Thymus (tissue), 14 donors: ENCODE measurements at places on chromosomes 1 and 21.

- no peak for DNase-seq
Measured at GRCh38 chr21:24759348-24760075, 847.8 kb downstream of the MRPL39 start.

DNA sequence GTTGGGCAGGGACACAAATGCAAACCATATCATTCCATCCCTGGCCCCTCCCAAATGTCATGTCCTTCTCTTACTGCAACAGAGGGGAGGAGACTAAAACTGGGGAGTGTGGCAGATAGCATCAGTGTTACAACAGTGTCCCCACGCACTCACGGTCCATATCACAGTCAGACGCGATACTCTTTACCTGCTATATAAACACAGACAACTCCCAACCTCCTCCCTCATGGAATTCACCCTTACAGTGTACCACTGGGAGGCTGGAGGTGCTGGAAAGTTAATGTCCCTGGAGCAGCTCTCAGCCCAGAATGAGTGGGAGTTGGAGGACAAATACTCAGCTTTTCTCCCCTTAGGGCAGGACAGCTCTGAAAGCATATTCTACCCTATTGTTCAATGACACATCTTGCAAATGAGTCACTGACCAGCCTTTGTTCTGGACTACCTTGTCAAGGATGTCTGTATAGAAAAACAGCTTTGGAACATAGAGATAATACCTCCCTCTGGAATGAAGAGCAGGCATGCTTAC is 445.9 kb downstream of the SETD4 start:
- no peak for DNase-seq

DNA sequence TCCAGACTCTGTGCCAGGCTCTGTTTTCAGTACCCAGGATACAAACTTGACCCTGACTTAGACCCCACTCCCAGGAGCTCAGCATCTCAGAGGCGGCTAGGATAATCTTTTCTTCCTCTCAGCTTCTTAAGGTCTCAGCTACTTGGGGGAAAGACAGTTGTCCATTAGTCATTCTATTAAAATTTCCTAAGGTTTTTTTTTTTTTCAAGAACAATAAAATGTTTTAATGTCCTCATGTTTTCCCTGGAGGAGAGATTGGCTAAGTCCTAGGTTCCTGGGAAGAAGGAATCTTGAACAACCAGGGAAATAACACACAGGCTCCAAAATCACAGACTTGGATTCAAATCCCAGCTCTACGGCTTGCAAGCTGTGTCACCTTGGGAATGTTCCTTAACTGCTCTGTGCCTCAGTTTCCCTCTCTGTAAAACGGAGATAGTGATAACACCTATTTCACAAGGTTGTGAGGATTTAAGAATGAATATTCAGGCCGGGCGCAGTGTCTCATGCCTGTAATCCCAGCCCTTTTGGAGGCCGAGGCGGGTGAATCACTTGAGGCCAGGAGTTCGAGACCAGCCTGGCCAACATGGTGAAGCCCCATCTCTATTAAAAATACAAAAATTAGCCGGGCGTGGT is 33.0 kb downstream of the CDK18 start:
- no peak for DNase-seq

- DNase-seq = no peak
Measured at GRCh38 chr1:234601301-234602017, 8.5 kb downstream of the IRF2BP2 start.

DNA sequence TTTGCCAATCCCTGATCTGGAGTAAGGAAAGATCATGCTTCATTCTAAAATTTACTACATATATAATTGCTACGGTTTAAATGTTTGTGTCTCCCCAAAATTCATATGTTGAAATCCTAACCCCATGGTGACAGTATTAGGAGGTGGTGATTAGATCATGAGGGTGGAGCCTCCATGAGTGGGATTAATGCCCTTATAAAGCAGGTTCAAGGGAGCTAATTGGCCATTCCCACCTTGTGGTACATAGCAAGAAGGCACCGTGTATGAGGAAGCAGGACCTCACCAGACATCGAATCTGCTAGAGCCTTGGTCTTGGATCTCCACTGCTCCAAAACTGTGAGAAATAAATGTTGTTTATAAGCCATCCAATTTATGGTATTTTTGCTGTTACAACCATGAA is 55.5 kb downstream of the GADD45A start:
- no peak for DNase-seq

- no peak for DNase-seq
Measured at GRCh38 chr1:201706109-201706508, 122.8 kb upstream of the IPO9 start.
